ENCODE measurements at places on chromosomes 1 and 21.

GRCh38 chr1:61570191-61570590 lies 154.8 kb downstream of the TM2D1 start:
- peaks cover 4% of the 10 kb centered on the region for H3K4me1 ChIP-seq
- no peaks in the 10 kb centered on the region for H3K36me3 ChIP-seq
- H3K27me3 ChIP-seq = no peaks in the 10 kb centered on the region

GRCh38 chr1:91804546-91805023 lies 81.4 kb downstream of the TGFBR3 start:
- peaks cover 13% of the 10 kb centered on the region for H3K4me1 ChIP-seq
- no peak overlapping the region for H3K4me3 ChIP-seq
- no peak overlapping the region for H3K27ac ChIP-seq
- no peak for DNase-seq

- H3K36me3 ChIP-seq = no peaks in the 10 kb centered on the region
- peaks cover 5% of the 10 kb centered on the region for H3K4me1 ChIP-seq
- DNase-seq = no peak
- H3K27ac ChIP-seq = no peak overlapping the region
Observed at GRCh38 chr1:111605576-111605975, 14.0 kb upstream of the RAP1A start.

DNA sequence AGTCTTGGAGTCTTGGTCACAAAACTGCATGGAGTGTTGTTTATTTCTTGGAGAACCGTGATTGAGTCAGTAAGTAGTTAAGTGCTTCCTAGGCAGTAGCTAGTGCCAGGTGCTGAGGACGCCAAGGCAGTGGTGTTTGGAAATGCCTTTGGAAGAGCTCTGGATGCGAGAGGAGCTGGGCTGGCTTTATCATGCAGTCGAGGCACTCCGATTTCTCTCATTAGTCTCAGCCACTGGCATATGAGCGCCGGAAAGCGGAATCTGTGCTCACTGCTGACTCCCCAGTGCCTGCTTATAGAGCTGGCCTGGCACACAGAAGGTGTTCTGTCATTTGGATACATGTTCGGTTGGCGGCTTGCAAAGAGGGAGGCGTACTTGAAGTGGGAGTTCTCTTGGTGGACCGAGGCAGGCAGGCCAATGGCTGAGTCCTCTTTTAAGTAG lies 3.6 kb downstream of the TENT5C start:
- no peaks in the 10 kb centered on the region for H3K36me3 ChIP-seq
- peaks cover 36% of the 10 kb centered on the region for H3K27me3 ChIP-seq
- H3K4me1 ChIP-seq = peaks cover 17% of the 10 kb centered on the region
- no peak overlapping the region for H3K27ac ChIP-seq

- no peak overlapping the region for H3K27ac ChIP-seq
- no peaks in the 10 kb centered on the region for H3K36me3 ChIP-seq
- no peaks in the 10 kb centered on the region for H3K27me3 ChIP-seq
Observed at GRCh38 chr1:4530166-4530785, 124.1 kb upstream of the AJAP1 start.

GRCh38 chr1:111212634-111213335 lies 12.3 kb upstream of the DENND2D start:
- no peaks in the 10 kb centered on the region for H3K27me3 ChIP-seq
- no peak overlapping the region for H3K4me3 ChIP-seq
- DNase-seq = no peak
- H3K36me3 ChIP-seq = no peaks in the 10 kb centered on the region
- H3K27ac ChIP-seq = no peak overlapping the region

DNA sequence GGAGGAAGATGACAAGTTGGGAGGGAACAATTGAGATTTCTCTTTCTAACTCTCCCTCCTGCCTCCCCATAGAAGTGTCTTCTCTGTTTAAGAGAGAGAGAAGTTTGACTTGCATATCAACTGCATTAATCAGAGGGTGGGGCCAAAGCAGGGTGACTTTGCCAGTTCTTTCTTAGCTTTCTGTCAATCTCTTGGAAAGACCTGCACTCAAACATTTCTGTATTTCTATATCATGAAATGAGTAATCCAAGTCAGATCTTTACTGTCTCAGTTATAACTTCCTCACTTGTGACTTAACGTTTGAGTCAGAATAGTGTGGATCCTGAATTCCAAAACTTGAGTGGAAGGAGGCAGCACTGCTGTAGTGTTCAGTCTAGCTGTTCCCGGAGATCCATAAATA lies 180.8 kb upstream of the KCNK2 start:
- peaks cover 14% of the 10 kb centered on the region for H3K4me1 ChIP-seq
- no peak overlapping the region for H3K4me3 ChIP-seq
- H3K27ac ChIP-seq = no peak overlapping the region
- no peak for DNase-seq
- no peaks in the 10 kb centered on the region for H3K27me3 ChIP-seq

DNA sequence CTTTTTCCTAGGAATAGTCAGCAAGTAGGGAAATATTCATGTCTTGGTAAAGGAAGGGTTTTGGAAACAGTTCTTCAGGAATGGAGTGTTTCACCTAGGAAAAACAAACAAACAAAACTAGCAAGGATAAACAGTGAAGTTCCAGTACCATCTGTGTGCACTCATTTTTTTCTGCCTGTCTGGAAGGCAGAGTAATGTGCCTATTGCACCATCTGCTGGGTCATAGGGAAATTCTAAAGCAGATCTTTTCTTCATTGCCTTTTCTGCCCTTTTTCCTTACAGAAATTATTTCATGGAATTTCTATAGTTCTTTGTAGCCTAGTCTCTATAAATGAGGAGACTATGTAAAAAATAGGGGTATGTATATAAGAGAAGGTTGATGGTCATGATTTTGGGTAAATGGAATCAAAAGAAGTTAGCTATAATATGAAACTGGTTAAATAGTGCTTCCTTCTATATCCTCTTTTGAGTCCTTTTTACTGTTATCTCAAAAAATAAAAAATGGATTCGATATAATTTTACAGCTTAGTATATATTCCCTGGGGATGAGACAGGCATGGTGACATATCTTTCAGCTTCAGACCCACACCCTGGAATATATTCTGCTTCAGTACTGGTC lies 3.4 kb upstream of the HRNR start:
- no peak overlapping the region for H3K4me3 ChIP-seq
- no peak for DNase-seq
- no peaks in the 10 kb centered on the region for H3K36me3 ChIP-seq
- H3K4me1 ChIP-seq = no peaks in the 10 kb centered on the region
- H3K27ac ChIP-seq = no peak overlapping the region

GRCh38 chr1:205325334-205325884 lies 3.9 kb upstream of the NUAK2 start:
- no peak overlapping the region for H3K27ac ChIP-seq
- H3K27me3 ChIP-seq = no peaks in the 10 kb centered on the region
- H3K36me3 ChIP-seq = no peaks in the 10 kb centered on the region

- H3K4me1 ChIP-seq = peaks cover 12% of the 10 kb centered on the region
- no peak for DNase-seq
- H3K4me3 ChIP-seq = no peak overlapping the region
Observed at GRCh38 chr1:244276646-244277045, 175.1 kb downstream of the ADSS2 start.

- H3K27ac ChIP-seq = no peak overlapping the region
- H3K4me3 ChIP-seq = no peak overlapping the region
- H3K27me3 ChIP-seq = no peaks in the 10 kb centered on the region
Observed at GRCh38 chr1:225329041-225329440, 98.8 kb downstream of the LBR start.

- H3K27ac ChIP-seq = no peak overlapping the region
- no peak overlapping the region for H3K4me3 ChIP-seq
- H3K4me1 ChIP-seq = no peaks in the 10 kb centered on the region
- H3K27me3 ChIP-seq = no peaks in the 10 kb centered on the region
Observed at GRCh38 chr1:221886743-221887414, 145.0 kb upstream of the DUSP10 start.

GRCh38 chr1:161986328-161986727 lies 37.3 kb downstream of the OLFML2B start:
- H3K4me1 ChIP-seq = no peaks in the 10 kb centered on the region
- H3K27me3 ChIP-seq = no peaks in the 10 kb centered on the region
- no peak for DNase-seq
- H3K4me3 ChIP-seq = no peak overlapping the region
- H3K27ac ChIP-seq = no peak overlapping the region

DNA sequence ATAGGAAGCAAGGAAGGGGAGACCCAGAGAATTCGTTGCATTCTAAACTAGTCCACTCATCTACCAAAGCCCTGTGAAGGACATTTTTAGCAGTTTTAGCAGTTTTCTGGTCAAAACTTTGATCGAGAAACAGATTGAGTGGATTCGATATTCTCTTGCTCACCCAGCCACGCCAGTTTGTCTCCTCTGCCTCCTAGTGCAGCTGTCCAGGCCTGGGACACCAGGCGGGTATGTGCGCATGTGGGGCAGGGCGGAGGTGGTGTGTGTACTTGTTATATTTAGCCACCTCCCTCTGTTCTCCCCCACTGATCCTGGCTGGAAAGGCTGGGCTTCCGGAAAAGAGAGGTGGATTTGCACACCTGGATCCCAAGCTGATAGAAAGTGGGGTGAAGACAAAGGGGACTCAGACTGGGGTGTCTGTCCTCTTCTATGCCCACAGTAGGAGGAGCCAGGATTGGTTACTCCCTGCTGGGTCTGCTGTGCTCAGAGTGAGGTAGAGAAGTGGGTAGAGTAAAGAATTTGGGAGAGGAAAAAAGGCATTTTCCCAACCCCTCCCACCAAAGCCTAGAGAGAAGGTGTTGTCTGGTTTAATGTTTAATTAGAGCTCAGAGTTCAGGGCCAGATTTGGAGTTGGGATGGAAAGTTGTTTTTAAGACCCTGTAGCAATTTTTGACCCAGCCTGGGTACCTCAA lies 3.8 kb downstream of the LMNA start:
- H3K4me1 ChIP-seq = peaks cover 34% of the 10 kb centered on the region
- no peaks in the 10 kb centered on the region for H3K36me3 ChIP-seq
- no peak overlapping the region for H3K4me3 ChIP-seq
- no peak for DNase-seq
- no peak overlapping the region for H3K27ac ChIP-seq

GRCh38 chr1:91617285-91617765 lies 116.7 kb downstream of the CDC7 start:
- peak; percentile 59 for DNase-seq
- no peak overlapping the region for H3K4me3 ChIP-seq
- H3K27ac ChIP-seq = no peak overlapping the region
- H3K4me1 ChIP-seq = peaks cover 21% of the 10 kb centered on the region

DNA sequence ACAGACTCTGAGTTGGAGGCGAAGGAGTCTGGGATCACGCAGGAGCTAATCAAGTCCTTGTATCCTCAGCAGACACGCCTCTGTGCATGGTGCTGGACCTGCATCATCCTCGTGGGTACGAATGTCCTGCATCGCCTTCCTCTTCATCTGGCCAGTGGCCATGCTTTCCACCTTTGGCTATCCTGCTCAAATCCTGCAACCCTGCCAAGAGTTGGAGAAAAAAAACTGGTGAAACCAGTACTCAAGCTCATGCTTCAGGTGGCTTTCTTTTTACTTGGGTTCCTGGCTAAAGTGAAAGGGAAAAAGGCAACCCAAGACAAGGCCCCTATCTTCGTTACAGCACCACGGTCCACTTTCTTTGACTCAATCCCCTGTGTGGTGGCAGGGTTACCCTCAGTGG lies 8.9 kb downstream of the SETSIP start:
- no peaks in the 10 kb centered on the region for H3K4me1 ChIP-seq
- H3K4me3 ChIP-seq = no peak overlapping the region
- no peaks in the 10 kb centered on the region for H3K27me3 ChIP-seq
- no peak for DNase-seq
- H3K36me3 ChIP-seq = no peaks in the 10 kb centered on the region
- no peak overlapping the region for H3K27ac ChIP-seq

DNA sequence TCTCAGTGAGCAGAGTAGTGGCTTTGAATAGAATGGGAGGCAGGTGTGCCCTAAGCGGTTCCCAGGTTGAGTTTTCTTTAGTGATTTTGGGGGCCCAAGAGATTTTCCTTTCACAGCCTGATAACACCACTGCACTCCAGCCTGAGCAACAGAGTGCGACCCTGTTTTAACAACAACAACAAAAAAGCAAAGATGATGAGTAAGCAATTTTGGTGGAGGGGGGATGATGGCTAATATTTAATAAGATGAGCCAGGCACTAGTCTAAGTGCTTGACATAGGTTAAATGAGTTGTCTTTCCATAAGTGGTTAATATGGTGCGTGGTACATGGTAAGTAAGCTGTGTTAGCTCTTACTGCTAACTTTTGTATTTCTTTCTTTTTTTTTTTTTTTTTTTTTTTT lies 2.0 kb downstream of the RNPEP start:
- H3K27me3 ChIP-seq = peaks cover 15% of the 10 kb centered on the region
- no peak for DNase-seq
- H3K27ac ChIP-seq = no peak overlapping the region
- H3K4me1 ChIP-seq = peaks cover 6% of the 10 kb centered on the region
- no peak overlapping the region for H3K4me3 ChIP-seq

GRCh38 chr1:43035821-43036741 lies 77.4 kb upstream of the SLC2A1 start:
- no peaks in the 10 kb centered on the region for H3K36me3 ChIP-seq
- H3K4me1 ChIP-seq = peaks cover 50% of the 10 kb centered on the region
- peak; percentile 78 for DNase-seq

DNA sequence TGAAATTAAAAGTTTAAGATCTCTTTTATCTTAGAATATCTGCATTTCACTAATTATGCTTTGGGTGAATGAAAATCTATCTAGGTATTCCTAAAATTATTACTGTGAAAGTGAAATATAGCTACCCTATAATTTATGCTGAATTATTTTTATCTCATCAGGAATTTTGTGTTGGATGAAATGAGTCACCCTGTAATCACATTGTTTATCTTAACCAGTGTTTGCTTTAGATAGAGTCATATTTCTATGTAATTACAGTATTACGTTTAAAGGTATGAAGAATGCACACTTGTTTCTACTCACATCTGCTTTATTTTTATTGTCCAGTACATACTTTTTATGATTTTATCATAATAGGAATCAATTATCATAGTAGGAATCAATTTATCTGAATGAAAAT lies 249.2 kb downstream of the NCAM2 start:
- DNase-seq = no peak
- no peaks in the 10 kb centered on the region for H3K27me3 ChIP-seq
- H3K36me3 ChIP-seq = no peaks in the 10 kb centered on the region
- H3K27ac ChIP-seq = no peak overlapping the region
- no peaks in the 10 kb centered on the region for H3K4me1 ChIP-seq

DNA sequence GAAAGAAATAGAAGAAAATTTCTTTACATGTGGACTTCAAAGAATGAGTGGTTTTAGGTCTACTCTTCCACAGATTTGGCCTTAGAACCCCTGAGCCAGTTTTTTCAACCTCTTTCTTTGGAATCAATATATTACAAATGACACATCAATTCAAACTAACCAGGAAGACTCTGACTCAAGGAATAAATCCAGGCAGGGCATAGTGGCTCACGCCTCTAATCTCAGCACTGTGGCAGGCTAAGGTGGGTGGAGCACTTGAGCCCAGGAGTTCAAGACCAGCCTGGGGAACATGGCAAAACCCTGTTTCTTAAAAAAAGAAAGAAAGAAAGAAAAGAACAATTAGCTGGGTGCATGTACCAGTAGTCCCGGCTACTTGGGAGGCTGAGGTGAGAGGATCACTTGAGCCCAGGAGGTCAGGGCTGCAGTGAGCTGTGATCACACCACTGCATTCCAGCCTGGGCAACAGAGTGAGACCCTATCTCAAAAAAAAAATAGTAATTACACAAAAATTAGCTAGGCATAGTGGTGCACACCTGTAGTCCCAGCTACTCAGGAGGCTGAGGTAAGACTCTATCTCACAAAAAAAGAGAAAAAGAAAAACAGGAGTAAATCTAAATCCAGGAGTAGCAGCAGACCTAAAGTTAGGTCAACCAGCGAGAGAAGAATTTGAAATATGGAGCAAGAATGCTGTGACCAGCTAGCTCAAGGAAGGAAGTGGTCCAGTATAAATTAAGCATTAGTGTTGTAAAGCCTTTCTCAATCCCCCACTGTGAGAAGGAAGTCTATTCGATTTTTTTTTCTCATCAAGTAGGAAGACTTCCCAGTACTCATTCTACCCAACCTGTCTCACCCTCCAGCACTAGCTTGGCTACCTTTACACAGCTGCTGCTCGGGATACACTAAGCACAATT lies 1.9 kb downstream of the SORT1 start:
- peak; percentile 27 for DNase-seq
- peaks cover 31% of the 10 kb centered on the region for H3K4me1 ChIP-seq
- peak overlapping the region; percentile 63 for H3K4me3 ChIP-seq
- no peaks in the 10 kb centered on the region for H3K36me3 ChIP-seq
- H3K27ac ChIP-seq = no peak overlapping the region
